ENCODE measurements at places on chromosomes 3 and 15.
A peak's percentile ranks its signal among the peaks of the same experiment; 100 is the strongest.

DNA sequence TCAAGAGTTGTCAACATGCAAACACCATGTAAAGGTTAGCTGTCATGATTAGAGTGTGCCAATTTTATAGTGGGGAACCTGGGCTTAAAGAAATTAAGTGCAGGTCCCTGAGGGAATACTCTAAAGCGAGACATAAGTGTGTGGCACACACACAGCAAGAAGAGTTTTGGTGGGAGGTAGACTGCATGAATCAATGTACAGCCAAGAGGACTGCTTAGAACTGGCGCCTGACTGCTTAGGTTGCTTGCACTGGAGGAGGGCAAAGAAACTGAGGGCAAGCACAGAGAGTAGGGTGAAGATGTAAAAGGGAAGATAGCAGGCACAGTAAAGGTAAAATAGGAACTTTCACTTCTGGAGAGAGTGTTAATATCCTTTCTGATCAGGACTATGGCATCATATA, 184.9 kb downstream of the SOX2 start:
- DNase-seq: no peak

GRCh38 chr3:117611211-117611610, 901.6 kb downstream of the TUSC7 start:
- DNase-seq: no peak

GRCh38 chr3:177618873-177619733, 421.8 kb upstream of the TBL1XR1 start:
- DNase-seq: no peak

DNA sequence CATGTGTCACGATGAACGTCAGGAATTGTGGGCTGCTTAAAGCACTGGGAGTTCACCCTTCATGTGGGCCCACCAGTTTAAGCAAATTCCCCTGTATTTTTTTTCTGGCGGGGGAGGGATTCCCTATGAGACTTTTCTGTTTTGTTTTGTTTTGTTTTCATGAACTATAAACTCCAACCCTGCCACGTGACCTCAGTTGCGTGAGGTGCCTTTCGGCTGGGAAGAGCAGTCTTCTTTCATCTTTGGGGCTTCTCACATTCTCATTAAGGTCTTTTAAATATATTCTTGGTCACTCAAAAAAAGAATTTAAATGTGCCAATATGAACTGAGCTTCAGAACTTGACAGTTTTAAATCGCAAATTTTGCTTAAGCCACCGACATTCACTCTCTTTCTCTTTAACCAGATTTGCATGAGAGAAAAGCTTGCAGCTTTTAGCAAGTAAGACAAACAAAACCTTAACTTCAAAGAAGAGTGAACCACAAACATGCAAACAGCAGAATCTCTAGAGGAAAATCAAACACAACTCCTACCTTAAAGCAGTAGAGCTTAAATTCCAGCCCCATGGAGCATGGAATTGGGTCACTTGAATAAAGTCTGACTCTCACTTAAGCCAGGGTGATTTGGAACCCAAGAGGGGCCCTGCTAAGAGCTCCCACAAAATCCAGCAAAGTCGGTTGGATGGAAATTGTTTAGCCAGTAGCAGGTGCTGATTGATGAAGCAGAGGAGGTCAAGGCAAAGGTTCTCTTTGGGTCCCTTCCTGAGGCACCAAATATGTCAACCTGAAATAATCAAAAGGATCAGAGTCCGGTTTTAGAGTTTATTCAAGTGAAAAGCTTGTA, 699.8 kb upstream of the GBE1 start:
- no peak for DNase-seq

- DNase-seq: no peak
These were observed 26.8 kb upstream of the NR2C2 start for GRCh38 chr3:14920536-14920935.

- DNase-seq: no peak
These were observed 1.7 kb downstream of the BUB1B start for GRCh38 chr15:40162552-40162951.

DNA sequence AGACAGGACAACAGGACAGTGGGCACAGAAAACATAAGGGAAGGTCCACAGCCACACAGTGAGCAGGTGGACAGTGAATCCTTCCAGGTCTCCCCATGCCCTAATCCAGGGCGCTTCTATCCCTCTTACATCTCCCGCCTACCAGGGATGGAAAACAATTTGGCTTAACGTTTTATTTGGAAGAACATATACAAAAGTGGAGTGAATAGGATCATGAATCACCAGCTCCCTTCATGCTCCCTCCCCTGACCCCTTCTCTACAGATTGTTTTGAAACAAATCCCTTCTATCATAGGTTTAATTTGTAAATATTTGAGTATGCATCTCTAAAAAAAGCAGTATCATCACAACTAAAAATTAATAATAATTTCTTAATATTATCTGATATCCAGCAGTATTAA, 52.5 kb downstream of the CLDN11 start:
- DNase-seq: no peak

GRCh38 chr3:154844863-154845262, 235.3 kb upstream of the MME start:
- no peak for DNase-seq

DNA sequence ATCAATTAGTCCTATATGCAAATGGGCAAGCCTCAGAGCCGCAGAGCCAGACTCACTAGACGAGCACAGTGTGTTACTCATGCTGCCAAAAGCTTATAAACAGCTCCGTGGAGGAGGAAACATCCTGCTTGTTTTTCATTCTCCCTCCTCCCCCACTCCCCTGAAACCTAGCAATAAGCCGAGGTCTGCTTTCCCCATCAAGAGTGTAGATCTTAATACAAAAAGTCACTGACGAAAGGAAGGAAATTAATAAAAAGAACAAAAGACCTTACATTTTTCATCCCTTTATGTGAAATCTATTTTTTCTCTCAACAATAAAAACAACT, 88.5 kb downstream of the XXYLT1 start:
- no peak for DNase-seq

DNA sequence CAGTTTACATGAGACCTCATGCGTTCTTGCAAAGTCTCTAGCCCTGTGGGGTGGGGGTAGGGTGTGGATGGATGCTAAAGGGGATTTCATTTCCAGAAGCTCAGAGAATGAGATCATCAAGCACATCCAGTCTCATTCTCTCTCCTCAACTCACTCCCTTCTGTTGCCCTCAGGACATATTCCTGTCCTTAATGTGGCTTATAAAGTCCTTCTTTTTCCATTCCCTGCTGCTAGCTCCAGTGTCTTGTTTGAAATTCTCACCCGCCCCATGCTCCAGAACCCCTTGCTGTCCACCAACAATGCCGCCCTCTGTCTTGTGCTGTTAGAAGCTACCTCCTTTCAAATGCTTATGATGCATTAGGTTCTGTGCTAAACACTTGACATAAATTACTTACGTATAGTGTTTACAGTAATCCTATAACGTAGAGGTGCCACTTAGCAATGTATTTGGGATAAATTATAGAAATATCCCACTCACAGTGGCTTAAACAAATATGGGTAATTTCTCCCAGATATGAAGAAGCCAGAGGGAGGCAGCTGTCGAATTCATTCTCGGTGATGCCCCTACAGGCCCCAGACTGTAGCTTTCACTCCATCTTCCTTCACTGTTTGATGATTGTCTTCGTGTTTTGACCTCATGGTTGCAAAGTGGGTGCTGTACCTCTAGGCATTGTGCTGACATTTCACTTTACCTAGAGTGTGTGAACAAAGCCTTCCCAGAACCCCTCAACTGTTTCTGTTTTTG, 273.1 kb upstream of the TBL1XR1 start:
- DNase-seq: no peak

GRCh38 chr3:53045518-53046170, at the start of gene SFMBT1:
Gene SFMBT1, minus strand, starts transcription at chr3:53046073. Its CDS starts 76,945 bp downstream, at chr3:52969128.
- DNase-seq: peak; percentile 38
